Chondrocyte (in vitro differentiated cells): ENCODE measurements at places on chromosomes 5 and 9. TPM values are rescaled to one million over a fixed set of nuclear protein-coding genes. Genes with fewer than 3 reads are reported as not detected.

GRCh38 chr5:31731710-31732301 is 92.9 kb downstream of the PDZD2 start:
- H3K27ac ChIP-seq, result no peak overlapping the region
- H3K4me3 ChIP-seq, result no peak overlapping the region
- DNase-seq, result no peak
- peaks cover 7% of the 10 kb centered on the region for H3K27me3 ChIP-seq
- H3K36me3 ChIP-seq, result no peaks in the 10 kb centered on the region

NSA2 gene
- 37.8 to 52.1 TPM (median 45.5 TPM) in 3 replicates for total RNA-seq

DNA sequence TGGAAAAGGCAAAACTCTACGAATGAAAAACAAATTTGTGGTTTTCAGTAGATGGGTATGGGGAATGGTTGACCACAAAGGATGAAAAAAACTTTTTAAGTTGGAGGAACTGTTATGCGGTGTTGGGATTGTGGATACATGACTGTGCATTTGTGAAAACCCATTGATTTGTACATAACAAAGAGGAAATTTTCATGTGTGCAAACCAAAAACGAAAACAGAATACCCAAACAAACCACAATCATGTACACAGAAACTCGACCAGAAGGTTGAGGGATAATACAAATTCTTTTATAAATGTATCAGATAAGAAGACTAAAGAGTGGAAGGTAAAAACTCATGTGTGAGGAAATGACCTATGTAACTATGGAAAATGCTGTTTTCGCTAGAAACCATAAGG is 1012.4 kb downstream of the CDH18 start:
- DNase-seq, result no peak
- H3K4me1 ChIP-seq, result no peaks in the 10 kb centered on the region
- no peaks in the 10 kb centered on the region for H3K27me3 ChIP-seq
- H3K4me3 ChIP-seq, result no peak overlapping the region
- no peak overlapping the region for H3K27ac ChIP-seq
- no peaks in the 10 kb centered on the region for H3K36me3 ChIP-seq

- H3K27ac ChIP-seq, result no peak overlapping the region
- no peak for DNase-seq
- no peak overlapping the region for H3K4me3 ChIP-seq
Observed at GRCh38 chr9:14478175-14479162, 164.5 kb upstream of the NFIB start.
